ENCODE measurements at places on chromosomes 6 and 20.
A peak's percentile ranks its signal among the peaks of the same experiment; 100 is the strongest.

- no peak for DNase-seq
Measured at GRCh38 chr6:34457742-34458735, 7.8 kb upstream of the PACSIN1 start.

DNA sequence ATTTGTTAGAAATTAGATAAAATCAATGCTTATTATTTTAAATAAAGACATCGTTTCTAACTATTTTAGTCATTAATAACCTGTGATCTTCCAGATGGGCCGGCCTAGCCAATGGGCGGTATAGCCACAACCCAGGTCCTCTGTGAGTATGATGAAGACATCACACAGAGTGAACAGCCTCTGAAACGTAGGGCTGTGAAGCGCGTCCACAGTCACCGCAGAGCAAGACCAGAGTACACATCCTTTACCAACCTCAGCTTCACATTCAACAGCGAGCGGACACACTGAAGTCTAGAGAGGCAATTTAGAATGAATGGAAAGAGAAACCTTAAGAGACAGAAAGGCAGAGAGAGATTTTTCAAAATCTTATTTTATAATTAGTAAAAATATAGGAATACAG is 125.0 kb upstream of the RPS6KA2 start:
- DNase-seq: no peak

GRCh38 chr6:113211170-113211569 is 646.0 kb upstream of the MARCKS start:
- no peak for DNase-seq

- DNase-seq: no peak
Measured at GRCh38 chr6:125529061-125529460, 220.4 kb upstream of the HEY2 start.

DNA sequence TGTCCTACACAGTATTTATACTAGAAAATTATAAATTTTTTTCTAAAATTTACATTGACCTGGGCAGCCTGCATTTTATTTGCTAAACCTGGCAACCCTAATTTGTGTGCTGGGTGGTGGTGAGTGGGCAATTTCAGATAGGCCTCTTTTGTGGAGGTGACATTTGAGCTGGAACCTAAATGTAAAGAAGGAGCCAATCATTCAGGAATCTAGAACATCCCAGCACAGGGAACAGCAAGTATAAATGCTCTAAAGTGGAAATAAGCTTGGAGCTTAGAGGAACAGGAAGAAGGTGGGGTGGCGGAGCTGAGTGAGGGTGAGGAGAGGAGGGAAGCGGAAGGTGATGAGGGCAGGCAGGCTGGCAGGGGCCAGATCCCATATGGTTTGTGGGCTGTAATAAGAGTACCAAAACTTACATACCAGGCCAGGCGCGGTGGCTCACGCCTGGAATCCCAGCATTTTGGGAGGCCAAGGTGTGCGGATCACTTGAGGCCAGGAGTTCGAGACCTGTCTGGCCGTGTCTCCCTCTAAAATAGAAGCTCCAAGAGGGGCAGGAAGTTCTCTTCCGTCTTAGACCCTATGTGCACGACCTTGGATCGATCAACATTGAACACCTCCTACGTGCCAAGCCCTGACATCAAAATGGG is 549 bp upstream of the CSE1L start:
- peak; percentile 2 for DNase-seq

- DNase-seq: no peak
Measured at GRCh38 chr6:53992522-53992921, 118.7 kb upstream of the MLIP start.

GRCh38 chr6:52543729-52544601 is 32.9 kb downstream of the TRAM2 start:
- DNase-seq: peak; percentile 64

DNA sequence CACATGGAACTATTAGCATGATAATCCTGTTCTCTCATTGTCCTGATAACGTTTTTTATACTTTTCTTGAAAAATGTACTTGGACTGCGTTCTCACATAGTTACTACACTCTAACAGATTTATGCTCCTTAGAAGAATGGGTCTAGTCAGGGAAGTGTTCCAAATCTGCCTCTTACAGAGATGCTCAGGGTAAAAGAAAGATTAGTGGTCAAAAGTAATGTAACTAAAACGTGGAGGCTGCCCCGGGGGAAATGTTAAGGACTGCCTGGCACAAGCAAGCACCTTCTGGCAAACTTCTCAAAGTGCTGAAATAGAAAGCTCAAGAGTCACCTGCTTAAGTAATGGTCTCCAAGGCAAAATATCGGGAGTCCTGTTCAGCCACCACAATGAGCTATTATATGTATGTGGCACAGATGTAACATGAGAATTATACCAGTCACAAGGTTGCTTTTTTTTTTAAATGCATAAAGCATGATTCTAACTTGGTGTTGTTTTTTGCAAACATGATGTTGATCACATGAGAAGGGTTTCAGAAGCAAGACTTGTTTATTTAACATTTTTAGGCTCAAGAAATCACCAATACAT is 244.5 kb upstream of the JARID2 start:
- no peak for DNase-seq

DNA sequence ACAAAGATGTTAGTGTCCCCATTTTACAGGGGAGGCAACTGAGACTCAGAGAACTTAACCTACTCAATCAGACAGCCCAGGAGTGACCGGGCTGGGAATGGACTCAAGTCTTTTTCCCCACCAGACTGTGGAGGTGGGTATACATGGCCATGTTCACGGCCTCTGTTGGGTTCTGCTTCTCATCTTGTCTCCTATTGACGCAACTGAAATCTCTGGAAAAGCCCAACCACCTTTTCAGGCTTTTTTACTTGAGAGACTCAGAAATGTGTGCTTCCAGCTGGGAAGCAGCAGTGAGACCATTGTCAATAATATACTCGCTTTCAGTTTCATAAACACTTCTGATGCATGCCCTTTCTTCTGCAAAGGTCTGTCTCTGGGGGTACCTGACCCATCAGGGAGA is 70.7 kb downstream of the SOBP start:
- DNase-seq: peak; percentile 52

GRCh38 chr6:9612489-9612888 is 802.4 kb downstream of the TFAP2A start:
- no peak for DNase-seq

GRCh38 chr20:57469418-57470211 is 55.3 kb downstream of the CTCFL start:
- DNase-seq: no peak

DNA sequence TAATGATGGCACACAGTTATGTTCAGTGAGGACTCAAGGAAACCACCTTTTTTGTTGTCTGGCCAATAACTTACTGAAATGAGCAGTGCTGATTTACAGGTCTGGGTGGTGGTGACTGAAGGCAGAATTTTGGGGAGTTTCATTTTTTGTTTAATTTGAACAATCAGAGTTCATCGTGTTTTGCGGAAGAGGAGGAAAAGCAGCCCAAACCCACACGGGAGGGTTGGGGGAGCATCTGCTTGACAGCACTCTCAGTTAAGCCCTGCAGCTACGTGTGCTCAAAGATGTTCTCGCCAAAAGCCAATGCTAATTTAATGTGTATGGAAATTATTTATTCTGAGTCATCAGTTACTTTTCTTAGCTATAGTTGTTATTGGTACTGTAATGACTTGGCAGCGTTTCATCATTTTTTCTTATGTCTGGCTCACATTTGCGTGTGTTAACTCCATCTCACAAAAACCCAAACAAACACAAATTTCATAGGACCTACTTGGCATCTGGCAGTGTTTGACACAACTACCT is 89.2 kb downstream of the UST start:
- DNase-seq: peak; percentile 93

Data from fibroblast of skin of abdomen (primary cell).